ENCODE measurements at places on chromosomes 6 and 20.

DNA sequence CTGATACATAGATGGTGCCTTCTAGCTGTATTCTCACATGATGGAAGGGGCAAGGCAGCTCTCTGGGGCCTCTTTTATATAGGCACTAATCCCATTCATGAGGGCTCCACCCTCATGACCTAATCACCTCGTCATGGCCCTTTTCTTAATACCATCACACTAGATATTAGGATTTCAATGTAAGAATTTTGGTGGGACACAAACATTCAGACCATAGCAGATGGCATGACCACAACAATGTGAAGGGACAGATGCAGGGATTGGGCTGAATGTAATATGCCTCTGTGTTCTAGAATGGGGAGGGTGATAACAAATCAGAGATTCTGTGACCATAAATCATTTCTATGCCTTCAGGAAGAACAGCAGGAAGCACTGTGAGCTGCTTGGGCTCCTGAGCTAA is 145.8 kb downstream of the LCA5 start:
- DNase-seq, result no peak

DNA sequence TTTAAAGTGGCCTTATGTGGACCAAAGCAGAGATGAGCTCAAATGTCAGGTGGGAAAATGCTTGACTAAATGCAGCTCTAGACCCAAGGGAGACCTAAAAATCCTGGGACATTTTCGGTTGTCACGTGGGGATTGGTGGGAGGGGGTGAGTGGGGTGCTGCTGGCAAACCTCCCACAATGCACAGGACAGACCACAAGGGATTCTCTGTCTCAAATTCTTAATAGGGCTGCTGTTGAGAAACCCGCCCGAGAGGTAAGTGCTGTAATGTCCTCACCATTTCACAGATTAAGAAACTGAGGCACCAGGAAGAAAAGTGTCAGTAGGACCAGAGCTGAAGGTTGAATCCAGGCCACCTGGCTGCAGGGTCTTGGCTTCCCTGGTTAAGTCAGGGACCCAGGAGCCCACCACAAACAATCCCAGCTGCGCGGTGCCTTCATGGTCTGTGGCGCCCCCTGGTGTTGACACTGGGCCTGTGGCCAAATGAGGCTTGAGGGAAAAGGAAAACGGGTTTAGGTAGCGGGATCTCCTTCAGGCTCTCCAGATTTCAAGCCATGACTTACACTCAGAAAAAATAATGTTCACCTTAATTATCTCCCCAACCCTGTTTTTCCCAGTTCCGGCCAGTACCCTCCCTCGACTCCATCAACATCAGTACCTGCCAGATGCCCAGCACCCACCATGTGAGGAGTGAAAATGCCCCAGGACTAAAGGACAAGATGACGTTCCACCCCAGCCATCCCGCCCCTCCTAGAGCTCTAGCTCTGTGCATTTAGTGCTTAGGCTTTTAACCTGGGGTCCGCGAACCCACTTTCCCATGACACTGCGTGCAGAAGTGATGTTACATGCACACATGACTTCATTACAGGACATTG is 7.2 kb downstream of the HLA-G start:
- DNase-seq, result no peak

- no peak for DNase-seq
Measured at GRCh38 chr6:10531503-10531902, 10.4 kb downstream of the GCNT2 start.

DNA sequence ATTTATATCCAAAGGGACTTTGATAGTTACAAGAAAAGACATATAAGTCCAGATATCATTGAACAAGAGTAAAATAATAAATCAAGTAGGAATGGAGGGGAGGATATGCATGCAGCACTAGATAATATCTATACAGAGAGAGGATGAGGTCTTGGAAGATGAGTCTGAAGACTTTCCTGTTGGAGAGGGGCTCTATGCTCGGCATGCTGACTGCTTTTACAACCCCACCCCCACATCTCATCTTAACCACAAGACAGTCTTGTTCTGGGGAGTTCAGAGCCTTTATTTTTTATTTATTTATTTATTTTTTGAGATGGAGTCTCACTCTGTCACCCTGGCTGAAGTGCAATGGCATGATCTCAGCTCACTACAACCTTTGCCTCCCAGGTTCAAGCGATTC is 48.4 kb upstream of the IER3 start:
- DNase-seq, result no peak

GRCh38 chr6:21679761-21680265 is 86.3 kb downstream of the SOX4 start:
- DNase-seq, result no peak

DNA sequence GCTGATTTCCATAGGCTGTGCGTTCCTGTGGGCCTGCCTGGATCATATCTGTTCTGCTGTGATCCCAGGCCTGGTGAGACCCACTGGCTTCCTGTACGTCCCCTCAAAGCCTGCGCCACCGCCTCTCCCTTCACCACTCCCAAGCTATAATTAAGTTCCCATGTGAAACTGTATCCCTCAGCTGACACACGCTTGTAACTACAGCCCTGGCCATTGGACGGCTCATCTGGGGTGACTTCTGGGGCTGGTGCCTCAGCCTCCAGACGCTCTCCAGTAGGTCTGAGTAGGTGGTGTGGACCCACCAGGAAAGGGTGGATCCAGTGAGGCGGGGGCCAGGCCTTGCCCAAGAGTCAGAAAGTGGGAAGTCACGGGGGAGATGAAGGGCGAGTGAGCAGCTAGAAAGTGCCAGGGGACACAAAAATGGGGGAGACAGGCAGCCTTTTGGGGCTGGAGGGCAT is 21.0 kb downstream of the PPARD start:
- no peak for DNase-seq

DNA sequence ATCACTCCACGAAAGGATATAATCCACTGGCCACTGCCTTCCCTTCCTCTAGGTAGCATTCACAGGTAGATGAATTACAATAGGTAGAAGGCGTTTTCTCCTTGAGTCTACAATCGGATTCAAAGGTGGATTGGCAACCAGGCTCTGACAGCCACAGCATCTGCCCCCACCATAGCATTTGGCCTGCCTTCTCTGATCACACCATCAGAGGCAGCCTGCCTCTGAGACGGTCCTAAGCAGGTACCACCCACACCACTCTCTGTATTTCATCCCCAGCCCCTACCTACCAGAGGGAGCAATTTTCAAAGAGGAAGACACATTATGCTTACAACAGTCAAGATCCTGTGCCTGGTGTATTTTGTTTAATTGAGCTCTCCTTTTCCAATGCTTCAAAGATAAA is 210.5 kb upstream of the SPTLC3 start:
- DNase-seq, result no peak

DNA sequence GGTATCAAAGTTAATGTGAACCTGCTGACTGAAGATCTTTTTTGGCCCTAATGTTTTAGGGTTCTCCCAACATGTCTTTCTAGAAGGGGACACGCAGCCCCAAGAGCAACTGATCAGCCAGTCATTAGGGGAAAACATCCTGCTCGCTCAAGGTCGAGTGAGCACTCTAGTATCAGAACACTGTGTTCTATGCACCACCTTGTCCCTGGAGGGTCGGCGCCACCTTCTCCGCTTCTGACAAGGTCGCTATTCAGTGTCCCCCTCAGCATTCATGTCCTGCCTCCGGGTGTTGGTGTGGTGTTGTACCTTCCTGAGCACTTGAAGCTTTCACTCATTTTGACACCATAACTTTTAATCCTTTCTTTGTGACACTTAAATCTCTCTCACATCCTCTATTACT is 331.2 kb upstream of the KCNQ5 start:
- no peak for DNase-seq

DNA sequence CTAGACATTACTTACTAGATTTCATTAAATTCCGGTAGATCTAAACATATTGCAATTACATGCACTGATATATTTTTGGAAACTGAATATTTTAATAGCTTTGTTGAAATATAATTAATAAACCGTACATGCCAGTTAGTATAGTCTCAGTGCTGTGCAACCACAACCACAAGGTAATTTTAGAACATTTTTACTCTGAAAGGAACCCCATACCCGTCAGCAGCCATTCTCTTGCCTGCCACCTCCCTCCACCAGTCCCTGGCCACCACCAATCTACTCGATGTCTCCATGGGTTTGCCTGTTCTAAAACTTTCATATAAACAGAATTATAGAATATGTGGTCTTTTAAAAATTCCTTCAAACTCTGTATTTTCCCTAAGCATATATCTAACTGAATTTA is 293.9 kb downstream of the THBS2 start:
- DNase-seq, result no peak

DNA sequence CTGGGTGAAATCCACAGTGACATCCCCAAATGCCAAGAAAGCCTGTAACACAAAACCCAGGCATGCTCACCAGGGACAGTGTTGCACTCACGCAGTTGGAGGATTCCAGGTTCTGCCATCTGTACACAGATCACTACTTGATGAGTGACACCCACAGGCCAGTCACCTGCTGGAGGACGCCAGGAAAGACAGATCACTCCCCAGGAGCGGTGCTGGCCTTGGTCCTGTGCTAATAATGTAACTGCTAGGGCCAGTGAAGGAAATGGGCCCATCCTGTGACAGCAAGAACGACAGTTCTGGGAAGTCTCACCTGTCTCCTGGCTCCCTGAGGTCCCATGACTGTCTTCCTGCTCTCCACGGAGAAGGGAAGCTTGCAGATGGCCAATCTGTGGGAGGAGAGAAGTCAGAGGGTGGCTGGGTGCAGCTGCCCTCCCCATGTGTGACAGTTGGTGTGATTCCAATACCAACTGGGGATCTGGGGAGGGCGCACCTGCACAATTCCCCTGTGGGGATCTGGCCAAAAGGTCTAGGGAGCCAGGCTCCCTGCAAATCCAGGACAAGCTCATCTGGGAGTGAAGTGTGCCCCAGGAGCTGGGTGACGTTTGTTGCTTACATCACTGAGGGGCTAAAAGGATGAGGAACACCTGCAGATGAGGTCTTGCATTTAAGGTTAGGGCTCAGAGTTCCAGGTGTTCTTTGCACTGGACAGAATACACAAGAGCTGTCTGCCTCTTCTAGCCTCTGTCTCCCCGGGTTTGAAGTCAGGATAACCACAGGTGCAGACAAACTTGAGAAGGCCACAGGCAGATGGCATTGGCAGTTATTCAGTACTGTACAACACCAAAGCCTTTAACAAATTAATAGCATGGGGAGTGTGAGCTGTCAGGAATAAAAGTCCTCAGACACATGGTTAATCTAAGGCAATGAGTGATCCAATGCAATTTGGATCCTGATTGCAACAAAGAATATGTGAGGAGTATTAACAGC is 10.3 kb downstream of the ZNF337 start:
- no peak for DNase-seq

Data from activated gamma-delta T cell (primary cell).